ENCODE measurements at places on chromosomes 12 and 14. TPM values are rescaled to one million over a fixed set of nuclear protein-coding genes. Genes with fewer than 3 reads are reported as not detected.

BRAP gene
- 17.9 TPM for total RNA-seq

REP15 gene
- 2.4 TPM for total RNA-seq

DNA sequence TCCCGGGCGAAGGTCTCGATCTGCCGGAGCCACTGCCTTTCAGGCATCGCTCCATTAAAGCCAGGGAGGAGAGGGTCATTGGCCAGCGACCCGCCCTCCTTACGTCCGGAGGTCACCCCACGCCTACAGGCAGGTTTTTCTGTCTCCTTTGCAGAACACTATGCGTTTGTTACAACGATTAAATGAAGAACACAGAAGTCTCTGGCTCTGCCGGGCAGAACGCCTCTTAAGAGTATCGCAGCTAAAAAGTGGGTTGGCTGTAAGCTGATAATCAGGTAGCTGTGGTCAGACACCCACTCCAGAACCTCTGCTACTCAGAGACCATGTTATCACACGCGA is 15.0 kb downstream of the OTX2 start:
- no peak for DNase-seq

GRCh38 chr12:25200703-25201102 is 5.7 kb downstream of the ETFRF1 start:
- DNase-seq: no peak

GRCh38 chr14:104435147-104436046 is 144.2 kb upstream of the C14orf180 start:
- DNase-seq: no peak

Data from prostate gland (tissue), 2 donors.